ENCODE measurements at places on chromosomes 13 and 19.

- DNase-seq: no peak
Measured at GRCh38 chr13:25059958-25060357, 36.0 kb upstream of the PABPC3 start.

DNA sequence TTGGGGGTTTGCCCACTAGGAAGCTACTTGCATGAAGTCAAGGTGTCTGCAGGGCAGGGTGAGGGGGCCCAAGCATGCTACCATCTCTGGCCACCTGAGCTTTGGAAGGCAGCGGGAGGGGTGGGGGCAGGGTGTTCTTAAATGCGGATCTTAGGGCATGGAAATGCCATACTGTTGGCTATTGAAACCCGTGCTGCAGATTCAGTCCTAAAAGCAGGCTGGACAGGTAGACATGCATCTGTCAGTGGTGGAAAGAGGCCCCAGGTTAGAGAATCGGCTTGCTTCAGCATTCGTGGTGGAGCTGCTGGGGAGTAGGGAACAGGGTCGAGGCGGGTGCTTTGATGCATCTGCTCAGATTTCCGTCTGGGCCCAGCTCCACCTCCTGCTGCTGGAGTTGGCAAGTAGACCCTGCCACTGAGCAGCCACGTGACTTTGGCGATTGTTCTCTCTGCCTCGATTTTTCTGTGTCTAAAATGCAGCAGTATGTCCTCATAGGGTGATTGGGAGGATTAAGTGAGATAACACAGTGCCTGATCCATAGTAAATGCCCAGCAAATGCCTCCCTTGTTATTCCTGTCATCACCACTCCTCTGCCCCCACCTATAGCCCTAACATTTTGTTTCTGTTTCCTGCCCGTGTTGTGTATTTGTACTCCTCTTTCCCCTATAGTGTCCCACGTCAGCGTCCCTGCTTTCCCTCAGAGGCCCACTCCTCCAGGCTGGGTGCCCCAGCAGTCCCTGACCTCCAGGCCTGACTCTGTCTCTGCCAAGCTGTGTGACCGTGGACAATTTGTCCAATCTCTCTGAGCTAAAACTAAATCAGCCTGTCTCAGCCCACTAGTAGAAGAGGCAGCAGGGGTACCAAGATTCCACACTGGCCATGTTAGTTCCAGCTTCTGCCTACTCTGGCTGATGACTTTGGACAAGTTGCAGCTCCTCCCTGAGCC is 5.8 kb downstream of the PPP1R37 start:
- no peak for DNase-seq

- peak; percentile 51 for DNase-seq
Measured at GRCh38 chr19:10390652-10391286, 10.4 kb upstream of the TYK2 start.

GRCh38 chr13:23560571-23561089 is 9.6 kb upstream of the TNFRSF19 start:
- DNase-seq: no peak

DNA sequence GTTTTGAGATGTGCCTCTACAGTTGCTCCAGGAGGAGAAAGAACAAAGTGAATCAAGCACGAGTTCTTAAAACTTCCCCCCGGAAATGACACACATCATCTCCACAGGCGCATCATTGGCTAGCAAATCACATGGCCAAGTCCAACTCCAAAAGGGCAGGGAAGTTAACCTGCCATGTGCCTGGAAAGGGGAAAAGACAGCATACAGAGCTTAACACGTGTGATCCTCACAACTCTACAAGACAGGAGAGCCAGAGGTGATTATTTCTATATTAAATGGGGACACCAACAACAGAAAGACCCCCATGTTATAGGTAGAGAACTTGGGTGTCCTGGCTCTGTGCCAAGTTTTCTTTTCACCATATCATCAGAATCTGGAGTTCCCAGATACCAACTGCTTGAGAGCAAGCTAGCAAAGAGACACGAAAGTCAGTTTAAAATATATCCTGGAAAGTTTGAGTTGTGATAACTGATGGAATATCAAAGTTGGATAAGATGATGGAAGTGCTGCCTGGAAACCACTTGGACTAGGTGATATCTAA is 871.1 kb downstream of the UQCRFS1 start:
- no peak for DNase-seq

DNA sequence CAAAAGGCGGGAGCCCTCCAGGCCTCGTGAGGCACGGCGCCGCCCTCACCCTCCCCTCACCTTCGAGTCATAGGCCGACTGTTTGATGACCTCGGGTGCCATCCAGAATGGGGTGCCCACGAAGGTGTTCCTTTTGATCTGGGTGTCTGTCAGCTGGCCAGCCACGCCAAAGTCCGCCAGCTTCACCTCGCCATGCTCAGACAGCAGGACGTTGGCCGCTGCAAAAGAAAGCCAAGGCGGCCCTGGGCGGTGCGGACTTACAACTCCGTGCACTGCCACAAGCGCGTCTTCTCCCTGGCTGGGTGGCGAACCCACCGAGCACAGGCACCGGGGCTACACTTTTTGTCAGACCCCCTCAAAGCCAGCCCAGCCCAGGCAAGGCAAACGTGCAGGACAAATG is 102.1 kb downstream of the STK24 start:
- DNase-seq: no peak

DNA sequence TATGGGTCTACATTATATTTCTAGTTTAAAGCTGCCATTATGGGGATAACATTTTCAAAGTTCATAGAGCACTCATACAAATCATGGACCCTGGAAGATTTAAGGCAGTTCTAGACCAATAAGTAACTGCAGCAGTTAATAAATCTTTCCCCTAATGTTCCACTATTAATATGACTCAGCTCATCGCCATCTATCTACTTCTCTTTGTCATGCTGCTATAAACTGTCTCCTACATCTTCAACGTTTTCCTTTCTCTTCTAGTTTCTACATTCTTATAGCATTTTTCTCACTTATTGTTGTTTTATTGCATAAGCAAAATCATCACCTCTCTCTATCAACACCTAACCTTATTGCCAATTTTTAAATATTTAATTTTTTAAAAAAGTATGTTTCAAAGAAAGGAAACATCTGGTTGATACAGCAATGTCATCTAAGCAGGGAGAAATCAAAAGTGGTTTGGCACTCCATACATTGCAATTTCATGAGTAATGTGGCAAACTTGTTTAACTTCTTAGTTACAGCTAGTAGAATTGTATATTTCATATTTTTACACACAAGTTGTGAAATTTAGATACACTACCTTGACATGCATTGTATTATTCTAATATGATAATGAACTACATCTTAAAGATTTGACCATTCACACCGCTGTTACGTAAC is 1500.4 kb upstream of the MIR17HG start:
- peak; percentile 27 for DNase-seq

- DNase-seq: peak; percentile 84
Measured at GRCh38 chr19:45613926-45614725, 12.1 kb upstream of the GPR4 start.

DNA sequence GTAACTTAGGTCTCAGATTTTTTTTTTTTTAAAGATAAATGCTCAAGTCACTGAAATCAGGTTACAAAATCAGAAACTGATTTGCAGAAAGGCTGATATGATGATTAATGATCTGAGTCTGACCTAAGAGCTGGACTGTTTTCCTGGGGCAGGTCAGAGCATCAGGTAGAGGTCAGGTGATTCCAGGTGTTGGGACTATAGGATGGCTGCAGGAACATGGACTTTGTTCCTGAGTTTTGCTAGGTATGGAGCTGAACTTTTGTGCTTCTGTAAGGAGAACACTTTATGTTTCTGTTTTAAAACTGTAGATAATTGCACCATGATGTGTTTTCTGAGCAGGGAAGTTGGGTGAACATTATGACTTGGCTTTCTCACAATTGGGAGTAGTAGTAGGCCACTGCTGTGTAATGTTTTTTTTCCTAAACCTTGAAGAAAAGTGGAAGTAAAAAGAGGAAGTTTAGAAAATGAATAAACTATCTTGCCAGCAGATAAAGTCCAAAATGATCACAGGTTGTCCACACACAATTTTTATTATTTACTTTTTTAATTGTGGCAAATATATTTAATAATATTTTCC is 297.2 kb downstream of the DCT start:
- no peak for DNase-seq

GRCh38 chr13:60275208-60275607 is 111.5 kb upstream of the DIAPH3 start:
- no peak for DNase-seq

DNA sequence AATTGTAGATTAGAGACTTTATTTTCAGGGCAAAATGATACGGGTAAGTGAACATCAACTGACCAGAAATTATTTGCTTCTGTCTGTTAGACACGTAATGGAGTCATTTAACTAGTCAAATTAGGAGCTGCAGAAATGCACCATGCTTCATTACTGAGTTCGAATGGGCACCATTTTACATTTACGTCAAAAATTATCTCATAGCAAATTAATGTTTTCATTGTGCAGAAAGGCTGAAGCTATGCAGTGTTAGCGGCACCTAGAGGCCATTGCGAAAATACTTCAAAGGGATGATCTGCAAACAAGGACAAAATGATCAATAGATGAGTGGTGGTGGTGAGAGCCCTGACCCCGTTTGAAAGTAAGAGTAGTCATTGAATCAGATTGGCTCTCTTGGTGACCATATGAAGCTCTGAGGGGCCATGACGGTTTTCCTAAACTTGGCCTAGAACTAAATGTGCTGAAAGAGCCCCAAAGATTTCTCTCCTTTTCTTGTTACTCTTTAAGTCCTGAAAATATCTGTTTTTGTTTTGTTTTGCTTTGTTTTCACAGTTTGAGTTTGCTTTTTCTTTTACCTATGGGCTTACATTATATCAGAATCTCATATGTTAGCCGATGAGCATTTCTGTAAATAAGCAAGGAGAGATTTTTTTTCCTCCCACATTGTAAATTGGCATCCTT is 277.9 kb downstream of the ZNF536 start:
- peak; percentile 64 for DNase-seq

GRCh38 chr13:97757807-97758206 is 195.7 kb upstream of the IPO5 start:
- peak; percentile 69 for DNase-seq

DNA sequence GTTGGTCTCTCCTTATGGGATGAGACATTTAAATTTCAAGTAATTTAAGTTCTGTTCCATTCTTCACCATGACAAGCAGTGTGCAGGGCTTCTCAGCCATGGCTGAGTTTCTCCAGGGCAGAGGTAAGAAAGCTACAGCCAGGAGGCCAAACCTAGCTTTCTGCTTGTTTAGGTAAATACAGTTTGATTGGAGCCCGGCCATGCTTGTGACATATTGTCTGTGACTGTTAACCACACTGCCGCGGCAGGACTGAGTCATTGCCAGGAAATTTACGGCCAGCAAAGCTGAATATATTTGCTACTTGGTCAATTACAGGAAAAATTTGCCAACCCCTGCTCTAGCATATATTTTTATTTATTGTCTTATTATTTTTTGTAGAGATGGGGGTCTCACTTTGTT is 10.7 kb downstream of the NLRP8 start:
- no peak for DNase-seq

DNA sequence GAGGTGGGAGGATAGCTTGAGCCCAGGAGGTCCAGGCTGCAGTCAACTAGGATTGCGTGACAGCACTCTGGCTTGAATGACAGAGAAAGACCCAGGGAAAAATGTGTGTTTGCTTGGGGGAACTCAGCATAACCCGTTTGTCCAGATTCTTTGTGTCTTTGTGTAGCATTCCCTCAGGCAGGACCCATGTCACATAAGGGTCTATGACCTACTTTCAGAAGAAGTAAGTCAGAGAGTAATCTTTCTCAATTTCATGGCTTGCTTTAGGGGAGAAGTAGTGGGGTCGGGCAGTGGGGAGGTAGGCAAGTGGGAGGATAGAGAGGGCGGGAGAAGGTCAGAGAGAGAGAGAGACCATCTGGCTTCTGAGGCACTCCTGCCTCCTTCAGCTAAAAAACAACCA is 11.9 kb upstream of the PSPC1 start:
- DNase-seq: no peak

DNA sequence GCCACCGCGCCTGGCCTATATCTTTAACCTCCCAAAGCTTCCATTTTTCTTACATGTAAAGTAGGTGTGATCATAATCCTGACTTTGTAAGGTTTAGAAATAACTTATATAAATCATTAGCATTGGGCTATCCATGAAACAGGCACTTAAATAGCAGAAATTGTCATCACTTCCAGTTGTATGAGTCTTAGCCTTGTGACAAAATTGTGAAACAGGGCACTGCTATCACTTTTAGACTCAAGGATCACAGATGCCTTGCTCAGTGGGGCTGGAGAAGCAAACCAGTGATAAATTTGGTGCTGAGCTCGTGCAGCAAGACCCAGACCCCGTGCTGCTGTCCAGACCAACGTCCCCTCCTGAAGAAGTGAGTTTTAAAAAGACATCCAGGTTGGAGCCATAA is 209.7 kb downstream of the KATNAL1 start:
- DNase-seq: no peak

DNA sequence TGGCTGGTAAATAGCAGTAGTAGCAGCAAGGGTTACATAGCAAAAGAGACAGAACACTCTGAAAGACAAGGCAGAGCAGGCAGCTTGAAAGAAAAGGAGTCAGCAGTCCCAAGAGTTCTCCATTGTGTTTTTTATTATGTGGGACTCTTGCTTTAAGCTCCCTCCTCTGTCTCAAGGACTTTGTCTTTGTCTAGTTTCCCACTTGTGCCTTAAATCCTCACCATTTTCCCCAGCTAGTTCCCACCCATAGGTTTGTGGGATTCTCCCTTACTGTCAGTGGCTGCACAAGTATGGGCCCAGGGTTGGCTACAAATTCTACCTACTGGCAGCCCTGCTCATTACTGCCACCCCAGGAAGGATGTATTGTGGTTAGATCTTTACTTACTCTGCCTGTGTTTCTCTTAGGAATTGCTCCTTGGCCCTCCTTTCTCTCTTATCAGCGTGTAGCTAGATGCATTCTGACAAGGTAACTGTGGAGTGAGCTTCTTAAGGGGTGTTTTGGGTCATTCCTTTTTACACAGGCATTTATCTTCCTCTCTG is 413.4 kb upstream of the PCDH9 start:
- DNase-seq: no peak

DNA sequence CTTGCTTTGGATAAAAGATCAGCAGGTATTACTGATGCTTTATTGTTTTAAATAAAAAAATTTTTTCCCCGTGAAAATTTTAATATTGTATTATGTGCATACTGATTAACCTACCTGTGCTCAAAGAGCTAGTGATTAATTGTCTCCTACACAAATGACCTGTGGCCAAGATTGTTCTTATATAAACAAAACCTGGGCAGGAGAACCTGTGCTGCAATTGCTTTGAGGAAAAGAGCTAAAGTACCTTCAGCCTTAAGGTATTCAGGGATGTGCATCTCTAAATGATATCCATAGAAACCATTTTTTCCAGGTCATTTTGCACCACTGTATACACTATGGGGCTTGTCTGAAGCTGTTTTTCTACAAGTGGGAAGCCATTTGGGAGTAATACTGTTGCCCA is 1.2 kb downstream of the FRY start:
- DNase-seq: no peak

GRCh38 chr13:50643060-50643459 is 200.4 kb downstream of the DLEU7 start:
- DNase-seq: no peak

GRCh38 chr19:30094756-30095140 is 152.7 kb downstream of the URI1 start:
- no peak for DNase-seq

GRCh38 chr19:8513036-8513686 is 806 bp downstream of the ZNF414 start:
- DNase-seq: no peak

Measured in fibroblast of skin of back (primary cell).